ENCODE measurements at places on chromosomes 16 and 17. TPM values are rescaled to one million over a fixed set of nuclear protein-coding genes. Genes with fewer than 3 reads are reported as not detected.

DNA sequence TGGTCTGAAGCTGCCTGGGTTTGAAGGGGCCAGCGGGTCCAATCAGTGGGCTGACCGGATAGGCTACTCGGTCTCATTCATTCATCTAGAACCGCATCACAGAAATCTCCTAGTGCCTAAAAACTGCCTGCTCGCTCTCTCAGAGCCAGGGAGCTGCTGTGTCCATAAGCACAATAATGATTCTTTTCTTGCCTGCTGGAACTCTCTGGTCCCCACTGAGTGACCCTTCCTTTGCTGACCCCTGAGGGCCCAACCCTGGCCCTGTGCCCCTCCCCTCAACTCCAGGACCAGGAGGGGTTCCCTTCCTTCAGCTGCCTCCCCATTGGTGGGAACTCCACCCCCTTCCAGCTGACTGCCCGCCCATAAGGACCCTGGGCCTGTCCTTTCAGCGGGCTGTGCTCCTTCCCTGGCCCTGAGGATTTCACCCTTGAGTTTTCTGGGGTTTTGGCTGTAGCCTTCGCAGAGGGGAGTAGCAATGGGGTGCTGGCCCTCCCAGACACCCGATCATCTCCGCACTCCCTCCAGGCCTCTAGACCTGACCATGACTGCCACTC, 39.5 kb upstream of the DNAH9 start:
- no peaks in the 10 kb centered on the region for H3K4me1 ChIP-seq
- no peak for DNase-seq
- peaks cover 9% of the 10 kb centered on the region for H3K27me3 ChIP-seq
- peaks cover 35% of the 10 kb centered on the region for H3K36me3 ChIP-seq

DNA sequence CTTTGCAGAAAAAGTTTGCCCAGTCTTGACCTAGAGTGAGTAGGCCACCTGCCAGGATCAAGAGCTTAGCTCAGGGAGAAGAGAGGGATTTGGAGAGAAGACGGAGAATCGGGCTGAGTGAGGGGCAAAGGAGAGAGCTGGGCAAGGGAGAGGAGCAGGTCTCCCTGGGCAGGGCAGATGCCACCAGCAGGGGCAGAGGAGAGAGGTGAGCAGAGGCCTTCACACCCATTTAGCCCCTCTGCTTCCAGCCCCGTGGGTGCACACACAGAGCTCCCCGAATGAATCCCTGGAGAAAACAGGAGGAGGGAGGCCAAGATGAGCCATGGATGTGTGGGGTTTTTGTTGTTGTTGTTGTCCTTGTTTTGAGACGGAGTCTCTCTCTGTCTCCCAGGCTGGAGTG, 29.2 kb downstream of the TBX4 start:
- H3K27ac ChIP-seq = no peak overlapping the region
- H3K4me1 ChIP-seq = peaks cover 4% of the 10 kb centered on the region
- H3K36me3 ChIP-seq = no peaks in the 10 kb centered on the region
- H3K4me3 ChIP-seq = no peak overlapping the region
- DNase-seq = no peak

DNA sequence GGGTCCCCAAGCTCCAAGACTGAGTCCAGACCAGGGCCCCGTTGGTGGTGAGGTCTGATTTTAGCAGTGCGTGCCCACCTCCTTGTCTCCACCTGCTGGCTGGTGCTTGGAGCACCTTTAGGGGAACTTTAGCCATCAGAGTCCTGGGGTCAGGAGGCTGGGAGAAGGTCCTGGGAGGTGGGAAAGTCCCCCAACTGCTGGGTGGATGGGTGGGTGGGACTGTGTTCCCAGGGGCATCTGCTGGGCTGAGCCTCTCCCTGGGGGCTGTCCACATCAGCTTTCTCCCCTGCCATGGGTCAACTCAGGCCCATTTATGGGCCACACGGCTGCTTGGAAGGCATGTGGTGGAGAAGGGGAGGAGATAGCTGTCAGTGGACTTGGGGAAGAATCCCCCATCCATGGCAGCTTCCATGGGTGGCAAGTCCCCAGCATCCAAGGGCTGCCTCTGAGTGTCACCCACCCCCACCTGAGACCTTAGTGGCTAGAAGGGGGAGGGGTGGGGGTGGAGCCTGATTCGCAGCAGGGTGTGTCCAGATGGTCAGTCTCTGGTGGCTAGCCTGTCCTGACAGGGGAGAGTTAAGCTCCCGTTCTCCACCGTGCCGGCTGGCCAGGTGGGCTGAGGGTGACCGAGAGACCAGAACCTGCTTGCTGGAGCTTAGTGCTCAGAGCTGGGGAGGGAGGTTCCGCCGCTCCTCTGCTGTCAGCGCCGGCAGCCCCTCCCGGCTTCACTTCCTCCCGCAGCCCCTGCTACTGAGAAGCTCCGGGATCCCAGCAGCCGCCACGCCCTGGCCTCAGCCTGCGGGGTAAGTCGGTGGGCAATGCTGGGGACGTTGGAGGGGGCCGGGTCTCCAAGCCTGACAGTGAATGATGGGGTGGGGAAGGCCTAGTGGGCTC, at the start of gene TRPV2:
Gene TRPV2, plus strand, starts transcription at position 541 of the 894 bp plus-strand sequence. CDS start 2,098 bp downstream, outside the sequence.
- H3K36me3 ChIP-seq = no peaks in the 10 kb centered on the region
- no peak within 1 kb of the TSS for H3K4me3 ChIP-seq
- DNase-seq = no peak
- peaks cover 12% of the 10 kb centered on the region for H3K4me1 ChIP-seq
- H3K27ac ChIP-seq = no peak within 1 kb of the TSS
- H3K27me3 ChIP-seq = peaks cover 6% of the 10 kb centered on the region

DNA sequence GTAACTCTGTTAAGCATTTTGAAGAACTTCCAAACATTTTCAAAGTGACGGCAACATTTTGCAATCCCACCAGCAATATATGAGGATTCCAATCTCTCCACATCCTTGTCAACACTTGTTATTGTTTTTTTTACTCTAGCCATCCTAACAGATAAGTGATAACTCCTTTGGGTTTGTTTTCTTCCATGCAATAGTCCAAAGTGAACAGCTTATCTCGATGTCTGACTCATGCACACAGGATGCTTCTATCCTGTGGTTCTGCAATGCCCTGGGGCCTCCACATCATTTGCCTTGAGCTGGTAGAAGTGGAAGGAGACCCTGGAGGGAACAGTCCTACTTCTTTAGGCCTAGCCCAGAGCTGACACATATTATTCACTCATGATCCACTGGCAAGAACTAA, 13.0 kb downstream of the TLE7 start:
- peaks cover 7% of the 10 kb centered on the region for H3K4me1 ChIP-seq
- peaks cover 9% of the 10 kb centered on the region for H3K36me3 ChIP-seq
- H3K27ac ChIP-seq = no peak overlapping the region
- H3K4me3 ChIP-seq = no peak overlapping the region
- DNase-seq = no peak

DNA sequence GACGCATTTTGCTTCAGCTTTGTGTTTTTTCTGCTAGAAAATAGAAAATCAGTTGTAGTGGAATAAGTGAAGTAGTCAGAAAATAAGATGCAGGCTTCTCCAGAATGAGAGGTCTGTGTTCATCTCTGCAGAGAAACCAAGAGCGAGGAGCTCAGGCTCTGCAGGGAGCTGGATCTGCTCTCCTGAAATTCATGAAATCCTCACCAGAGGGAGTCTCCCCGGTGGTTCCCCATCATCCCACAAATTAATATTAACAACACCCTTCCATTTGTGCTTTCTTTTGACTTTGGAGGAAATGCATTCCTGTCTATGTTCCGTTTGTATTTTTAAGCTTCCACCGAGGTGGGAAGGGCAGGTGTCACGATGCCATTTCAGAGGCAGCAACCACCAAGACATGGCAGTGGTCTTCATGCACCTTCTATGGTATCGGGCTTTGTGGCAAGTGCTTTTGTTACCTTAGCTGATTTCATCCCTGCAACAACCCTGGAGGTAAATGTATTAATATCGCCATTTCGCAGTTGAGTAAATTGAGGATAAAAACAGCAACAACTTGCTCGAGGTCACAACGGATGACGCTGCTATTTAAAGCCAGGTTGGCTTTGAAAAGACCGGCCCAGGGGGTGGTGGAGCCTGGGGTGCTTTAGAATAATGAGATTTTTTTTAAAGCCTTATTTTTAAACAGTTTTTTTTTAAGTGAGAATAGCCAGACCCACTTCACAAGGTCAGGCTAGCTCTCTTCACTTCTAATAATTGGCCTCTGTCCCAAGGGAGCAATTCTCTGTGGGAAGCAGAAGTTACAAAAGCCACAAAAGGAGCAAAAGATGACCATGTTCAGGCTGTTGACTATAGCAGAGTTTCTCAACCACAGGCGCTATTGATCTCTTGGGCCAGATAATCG, 367.6 kb upstream of the ERCC4 start:
- H3K36me3 ChIP-seq = no peaks in the 10 kb centered on the region
- no peaks in the 10 kb centered on the region for H3K4me1 ChIP-seq
- no peak overlapping the region for H3K27ac ChIP-seq
- no peaks in the 10 kb centered on the region for H3K27me3 ChIP-seq
- DNase-seq = no peak
- no peak overlapping the region for H3K4me3 ChIP-seq

DNA sequence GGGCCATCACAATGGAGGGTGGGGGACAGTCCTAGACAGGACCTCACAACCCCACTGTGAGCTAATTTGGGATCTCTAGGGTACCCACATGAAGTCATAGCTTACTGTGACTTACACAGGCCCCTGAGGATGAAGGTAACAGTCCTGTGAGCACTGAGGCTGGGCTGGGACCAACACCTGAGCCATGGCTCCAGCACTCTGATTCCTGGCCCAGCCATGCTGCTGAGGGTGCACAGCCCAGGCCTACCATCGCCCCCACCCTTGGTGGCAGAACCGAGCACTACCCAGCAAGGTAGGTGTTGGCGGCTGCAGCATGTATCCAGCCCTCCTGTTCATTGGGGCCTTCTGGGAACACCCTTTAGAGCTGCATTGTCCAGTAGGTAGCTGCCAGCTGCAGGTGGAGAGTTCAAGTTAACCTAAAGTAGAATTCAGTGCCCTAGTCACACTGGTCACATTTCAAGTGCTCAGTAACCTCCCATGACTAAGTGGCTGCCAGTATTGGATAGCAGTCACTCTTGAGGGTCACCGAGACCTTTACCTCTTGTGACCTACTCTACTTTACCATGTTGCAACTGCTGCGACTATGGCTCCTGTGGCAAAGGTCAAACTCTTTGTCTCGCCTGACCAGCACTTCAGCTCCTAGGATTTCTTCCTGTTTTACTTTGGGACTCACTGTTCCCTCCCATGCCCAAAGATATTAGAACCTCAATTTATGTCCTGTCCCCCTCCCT, 11.6 kb downstream of the AKAP1 start:
- H3K27me3 ChIP-seq = peaks cover 7% of the 10 kb centered on the region
- no peak overlapping the region for H3K27ac ChIP-seq
- no peak for DNase-seq
- peaks cover 4% of the 10 kb centered on the region for H3K36me3 ChIP-seq

DNA sequence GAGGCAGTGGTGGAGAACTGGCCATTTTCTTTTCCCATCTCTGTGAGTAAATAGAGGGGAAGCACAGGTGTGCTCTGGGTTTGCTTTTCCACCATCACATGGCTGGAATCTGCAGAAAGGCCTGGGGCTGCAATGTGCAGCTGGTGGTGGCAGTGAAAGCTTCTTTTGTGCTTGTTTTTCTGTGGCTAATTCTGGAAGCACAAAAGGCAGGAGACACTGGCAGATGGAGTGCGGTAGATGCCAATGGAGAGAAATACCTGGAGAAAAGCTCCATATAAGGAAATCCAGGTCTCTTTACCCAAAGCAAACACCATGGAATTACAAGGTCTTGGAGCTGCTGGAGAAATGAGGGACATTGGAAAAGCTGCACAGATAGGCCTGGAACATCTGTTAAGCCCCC, 146.9 kb downstream of the HAPSTR1 start:
- peaks cover 3% of the 10 kb centered on the region for H3K36me3 ChIP-seq
- H3K27ac ChIP-seq = no peak overlapping the region
- no peak overlapping the region for H3K4me3 ChIP-seq
- H3K4me1 ChIP-seq = peaks cover 5% of the 10 kb centered on the region

DNA sequence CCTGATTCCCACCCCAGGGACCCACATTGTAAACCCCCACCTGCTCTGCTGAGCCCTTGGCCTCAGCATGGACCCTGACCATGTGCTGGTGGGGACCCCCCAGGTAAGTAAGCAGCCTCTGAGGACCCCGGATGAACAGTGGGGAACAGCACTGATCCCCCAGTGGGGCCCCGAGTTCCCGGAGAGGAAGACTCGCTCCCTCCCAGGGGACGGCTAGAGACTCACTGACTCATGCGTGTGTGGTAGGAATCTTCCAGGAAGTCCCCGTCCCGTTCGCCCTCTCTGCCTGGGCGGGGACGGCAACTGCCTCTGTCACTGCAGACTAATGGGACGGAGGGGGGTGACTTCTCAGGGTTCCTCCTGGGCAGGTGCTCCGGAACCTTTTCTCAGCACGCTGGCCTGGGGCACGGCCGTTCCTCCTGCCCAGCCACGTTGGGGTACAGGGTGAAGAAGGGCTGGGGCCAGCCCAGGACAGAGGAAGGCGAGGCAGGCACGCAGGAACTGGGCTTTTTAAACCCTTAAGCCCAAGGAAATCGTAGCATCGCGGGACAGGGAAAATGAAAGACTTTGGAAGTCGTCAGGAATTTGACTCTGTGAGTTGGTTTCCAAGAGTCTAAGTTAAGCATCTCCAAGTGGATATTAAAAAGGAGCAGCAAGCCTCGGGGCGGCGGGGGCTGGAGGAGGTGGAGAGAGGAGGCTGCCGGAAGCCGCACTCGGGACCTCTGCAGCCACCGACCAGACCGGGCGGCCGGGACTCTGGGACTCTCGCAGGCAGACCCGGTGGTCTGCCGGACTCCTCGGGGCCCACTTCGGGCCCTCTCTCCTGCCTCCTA, 178.7 kb downstream of the SEC14L1 start:
- H3K36me3 ChIP-seq = no peaks in the 10 kb centered on the region
- no peak overlapping the region for H3K27ac ChIP-seq
- peaks cover 34% of the 10 kb centered on the region for H3K4me1 ChIP-seq
- no peak overlapping the region for H3K4me3 ChIP-seq
- peaks cover 7% of the 10 kb centered on the region for H3K27me3 ChIP-seq

GRCh38 chr17:39671651-39672521, 3.6 kb downstream of the PNMT start:
- peaks cover 5% of the 10 kb centered on the region for H3K36me3 ChIP-seq
- H3K27ac ChIP-seq = peak overlapping the region; percentile 30
- H3K4me3 ChIP-seq = no peak overlapping the region
- peak; percentile 58 for DNase-seq

Gene TRPV3
- not detected for total RNA-seq

Gene EVPLL
- total RNA-seq = not detected

Gene FLYWCH1
- total RNA-seq = 50.8 TPM

Gene RNF43
- total RNA-seq = 0.56 TPM

Gene DNAI2
- total RNA-seq = not detected

Gene TP53TG3B
- total RNA-seq = not detected

Gene ABCA6
- 0.38 TPM for total RNA-seq

Gene CA5A
- total RNA-seq = not detected

Data from endothelial cell (in vitro differentiated cells).